ENCODE measurements at places on chromosomes 4 and X.

DNA sequence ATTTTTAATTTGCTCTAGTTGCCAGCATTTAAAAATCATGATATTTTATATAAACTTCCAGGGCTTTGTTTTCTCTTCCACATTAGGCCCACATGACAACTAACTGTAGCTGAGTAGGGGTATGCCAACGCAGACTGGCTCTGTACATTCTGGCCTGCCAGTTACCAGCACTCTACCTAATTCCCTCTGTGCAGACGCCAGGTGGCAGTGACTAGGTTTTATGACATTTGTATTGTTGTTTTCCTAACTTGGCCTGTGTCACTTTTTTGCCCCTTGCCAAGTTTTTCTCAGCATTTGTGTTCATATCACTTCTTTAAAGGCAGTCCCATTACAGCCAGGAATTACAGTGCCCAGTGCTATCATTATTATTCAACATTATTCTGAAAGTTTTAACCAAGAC lies 347.5 kb downstream of the NKX6-1 start:
- DNase-seq: no peak

DNA sequence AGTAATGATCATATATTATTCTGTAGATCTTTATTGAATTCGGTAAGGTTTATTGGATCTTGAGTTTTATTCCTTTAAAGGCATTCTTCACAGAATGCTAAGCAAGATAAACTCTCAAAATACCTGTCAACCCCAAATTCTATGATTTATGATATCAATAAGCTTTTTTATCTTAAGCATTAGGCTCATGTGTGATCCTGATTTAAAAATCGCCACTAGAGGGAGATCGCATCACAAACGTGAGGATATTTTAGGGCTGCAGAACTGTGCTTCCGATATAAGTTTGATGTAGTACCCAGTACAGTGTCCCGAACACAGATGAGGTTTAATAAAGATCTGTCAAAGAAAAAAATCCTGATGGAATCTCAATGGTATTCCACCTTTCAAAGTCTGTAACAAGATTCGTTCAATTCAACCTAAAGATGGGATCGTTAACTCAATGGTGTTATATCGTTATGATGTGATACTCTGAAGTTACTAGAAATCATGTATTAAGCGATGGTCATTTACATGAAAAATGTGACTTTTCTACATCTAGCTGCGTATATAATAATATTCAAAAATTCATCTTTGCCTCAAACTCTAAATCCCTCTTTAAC lies 169.0 kb downstream of the CORIN start:
- DNase-seq: no peak

- no peak for DNase-seq
These were observed 74.7 kb downstream of the PAQR3 start for GRCh38 chr4:78864405-78865024.

DNA sequence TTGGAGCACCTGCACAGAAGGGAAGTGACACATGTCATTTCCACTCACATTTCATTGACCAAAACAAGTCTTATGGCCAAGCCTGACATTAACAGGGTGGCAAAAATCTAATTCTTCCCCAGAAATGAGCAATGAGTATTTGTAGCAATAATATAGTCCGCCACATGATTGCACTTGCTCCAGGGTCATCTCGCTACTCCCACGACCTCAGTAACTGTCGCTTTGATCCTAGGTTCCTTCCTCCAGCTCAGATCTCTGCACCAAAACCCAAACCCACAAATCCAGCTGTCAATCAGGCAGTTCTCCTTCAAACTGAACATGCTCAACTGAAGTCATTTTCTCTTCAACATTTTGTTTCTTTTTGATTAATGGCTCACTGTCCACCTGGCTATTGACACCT lies 25.2 kb upstream of the PTTG2 start:
- no peak for DNase-seq

- no peak for DNase-seq
These were observed 49.5 kb upstream of the LNX1 start for GRCh38 chr4:53640576-53641453.

- DNase-seq: no peak
These were observed 670 bp downstream of the PAPSS1 start for GRCh38 chr4:107719207-107719921.

GRCh38 chr4:42482516-42483327 lies 85.4 kb downstream of the SHISA3 start:
- no peak for DNase-seq

DNA sequence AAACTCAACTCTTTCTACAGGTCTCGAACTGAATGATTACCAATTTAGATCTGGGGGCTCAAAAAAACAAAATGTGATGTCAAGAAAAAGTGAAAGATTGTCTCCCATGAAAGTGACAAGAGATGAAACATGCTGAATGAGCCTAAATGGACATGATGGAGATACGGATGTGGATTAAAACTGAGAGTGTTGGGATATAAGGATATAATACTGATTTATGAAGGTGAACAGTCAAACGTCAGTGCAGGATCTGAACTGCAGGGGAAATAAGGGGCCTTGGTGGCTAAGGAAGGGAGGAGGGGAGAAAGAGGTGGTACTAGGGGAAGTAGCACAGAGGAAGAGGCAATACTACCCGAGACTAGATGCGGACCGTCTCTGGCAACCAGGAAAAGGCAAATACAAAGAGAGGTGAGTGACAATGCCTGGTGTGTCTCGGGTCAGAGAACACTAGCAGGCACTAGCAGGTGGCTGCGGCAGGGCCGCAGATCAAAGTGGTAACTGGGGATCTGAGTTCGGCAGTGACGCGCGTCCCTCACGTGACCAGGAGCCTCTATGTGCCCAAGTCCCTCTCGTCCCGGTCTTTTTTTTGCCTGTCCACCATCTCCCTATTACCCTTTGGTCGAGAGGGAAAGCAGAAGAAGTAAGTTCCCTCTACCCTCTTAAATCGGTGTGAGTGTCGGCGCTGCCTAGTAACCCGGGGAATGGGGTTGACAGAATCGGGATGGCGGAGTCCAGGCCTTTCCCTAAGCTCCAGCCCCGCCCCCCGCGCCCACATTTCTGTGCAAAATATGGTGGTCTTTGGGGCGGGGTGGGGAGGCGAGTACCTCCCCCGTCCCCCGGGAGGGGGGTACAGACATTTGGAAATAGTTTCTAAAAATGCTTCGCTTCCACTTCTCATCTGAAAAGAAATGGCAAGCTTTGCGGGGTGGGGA lies at the start of gene TCEAL1:
TSS of gene TCEAL1 (plus strand) at position 590 of the 932 bp plus-strand sequence. CDS start 942 bp downstream, outside the sequence.
- no peak for DNase-seq

DNA sequence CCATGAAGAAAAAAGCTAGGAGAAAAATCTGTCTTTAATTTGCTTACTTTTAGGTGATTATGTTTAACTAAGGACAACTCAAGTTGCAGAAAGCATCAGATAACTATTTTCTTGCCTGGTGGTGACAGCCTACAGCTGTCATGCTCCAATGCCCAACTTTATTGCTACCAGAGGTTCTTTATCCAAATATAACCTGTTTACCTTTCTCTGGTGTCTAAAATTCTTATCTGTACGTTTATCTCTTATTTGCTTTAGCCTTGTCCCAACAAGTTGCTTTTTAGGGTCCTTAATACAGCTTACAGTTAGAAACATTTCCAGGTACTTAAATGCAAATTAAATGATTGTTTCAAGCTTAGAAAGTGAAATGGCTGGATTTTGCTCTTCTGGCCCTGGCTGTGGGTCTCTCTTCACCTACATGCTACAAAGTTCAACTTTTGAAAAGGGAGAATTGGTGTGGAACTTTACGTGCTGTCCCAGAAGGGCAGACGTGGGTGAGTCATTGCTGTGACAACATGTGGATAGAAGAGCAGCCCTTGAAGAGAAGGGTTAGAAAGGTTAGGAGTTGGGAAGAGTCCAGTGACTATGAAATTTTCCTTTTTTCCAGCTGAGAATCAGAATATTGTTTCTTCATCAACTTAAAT lies 60.7 kb downstream of the HPGD start:
- DNase-seq: no peak

- DNase-seq: no peak
These were observed 68.2 kb downstream of the SORCS2 start for GRCh38 chr4:7260569-7260968.

- DNase-seq: no peak
These were observed 121.1 kb upstream of the ATP6AP2 start for GRCh38 chrX:40459571-40460158.

DNA sequence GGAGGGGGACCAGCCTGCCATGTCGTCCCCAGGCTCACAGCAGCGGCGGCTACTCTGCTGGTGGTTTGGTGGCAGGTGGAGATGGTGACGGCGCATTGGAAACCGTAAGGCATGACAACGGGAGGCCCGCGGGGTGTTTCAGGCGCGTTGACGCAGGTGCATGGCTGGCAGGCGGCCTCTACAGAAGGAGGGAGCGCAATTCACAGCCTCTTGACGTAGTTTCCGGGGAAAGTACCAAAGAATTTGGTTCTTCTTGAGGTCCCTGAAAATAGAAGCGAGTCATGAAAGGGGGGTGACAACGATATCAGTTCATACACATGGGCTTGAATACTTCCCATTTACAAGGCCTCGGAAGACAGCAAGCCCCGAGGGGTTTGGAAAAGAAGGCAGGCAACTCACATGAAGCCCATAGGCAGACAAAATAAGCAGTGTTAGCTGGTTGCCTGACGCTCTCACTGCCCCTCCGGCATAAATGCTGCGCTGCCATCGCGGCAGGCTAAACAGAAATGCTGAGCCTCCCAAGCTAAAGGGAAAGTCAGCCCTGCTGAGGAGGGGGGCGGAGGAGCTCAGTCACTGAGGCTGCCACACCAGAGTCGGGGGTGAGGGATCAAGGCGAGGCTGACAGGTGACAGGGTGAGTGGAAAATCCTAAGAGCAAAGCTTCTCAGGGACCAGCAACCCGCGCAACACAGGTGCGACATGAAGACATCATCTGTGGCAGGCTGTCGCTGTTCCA lies 52.3 kb upstream of the PDLIM3 start:
- DNase-seq: no peak

DNA sequence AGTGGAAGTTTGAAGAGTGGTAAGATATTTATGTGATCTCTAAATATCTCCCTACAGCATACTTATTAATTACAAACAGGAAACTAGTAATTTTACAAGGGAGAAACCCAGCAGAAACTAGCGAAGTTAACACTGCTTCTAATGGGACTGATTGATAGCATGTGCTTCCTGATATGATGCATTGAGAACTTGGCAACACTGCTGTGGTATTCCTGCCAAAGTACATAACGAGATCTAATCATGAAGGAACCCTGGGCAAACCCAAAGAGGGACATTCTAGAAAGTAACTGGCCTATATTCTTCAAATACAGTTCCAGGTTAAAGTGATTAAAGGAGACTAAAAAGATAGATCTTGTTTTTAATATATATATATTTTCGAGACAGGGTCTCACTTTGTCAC lies 4.6 kb upstream of the GPR34 start:
- no peak for DNase-seq

DNA sequence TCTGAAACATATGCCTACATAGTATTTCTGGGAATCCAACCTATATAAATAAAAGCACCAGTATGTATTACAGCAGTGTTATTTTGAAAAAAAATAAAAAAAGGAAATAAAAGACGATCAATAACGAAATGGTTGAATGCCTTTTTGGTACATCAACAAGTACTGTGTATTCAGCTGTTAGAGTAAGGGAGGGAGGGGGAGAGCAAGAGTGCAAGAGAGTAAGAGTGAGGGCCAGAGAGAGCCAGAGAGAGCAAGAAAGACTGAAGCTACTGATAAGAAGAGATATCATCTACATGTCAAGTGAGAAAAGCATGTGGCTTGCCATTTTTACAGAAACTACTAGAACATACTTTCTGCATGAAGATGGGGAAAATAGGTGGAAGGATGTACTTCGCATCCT lies 1.8 kb downstream of the SPIN4 start:
- DNase-seq: no peak

DNA sequence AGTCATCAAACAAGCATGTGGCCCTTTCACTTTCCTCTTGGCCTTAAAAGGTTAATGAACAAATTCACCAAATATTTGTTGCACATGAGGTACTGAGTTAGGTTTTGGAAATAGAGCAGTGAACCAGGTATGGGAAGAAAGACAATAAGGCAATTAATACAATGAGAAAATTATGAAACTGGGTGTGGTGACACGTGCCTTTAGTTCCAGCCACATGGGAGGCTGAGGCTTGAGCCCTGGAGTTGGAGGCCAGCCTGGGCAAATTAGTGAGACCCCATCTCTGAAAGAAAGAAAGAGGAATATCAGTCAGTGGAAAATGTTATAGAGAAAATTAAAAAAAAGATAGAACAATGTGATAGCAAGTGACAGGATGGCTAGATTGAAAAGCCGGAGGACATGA lies 8.1 kb downstream of the PHEX start:
- DNase-seq: no peak

DNA sequence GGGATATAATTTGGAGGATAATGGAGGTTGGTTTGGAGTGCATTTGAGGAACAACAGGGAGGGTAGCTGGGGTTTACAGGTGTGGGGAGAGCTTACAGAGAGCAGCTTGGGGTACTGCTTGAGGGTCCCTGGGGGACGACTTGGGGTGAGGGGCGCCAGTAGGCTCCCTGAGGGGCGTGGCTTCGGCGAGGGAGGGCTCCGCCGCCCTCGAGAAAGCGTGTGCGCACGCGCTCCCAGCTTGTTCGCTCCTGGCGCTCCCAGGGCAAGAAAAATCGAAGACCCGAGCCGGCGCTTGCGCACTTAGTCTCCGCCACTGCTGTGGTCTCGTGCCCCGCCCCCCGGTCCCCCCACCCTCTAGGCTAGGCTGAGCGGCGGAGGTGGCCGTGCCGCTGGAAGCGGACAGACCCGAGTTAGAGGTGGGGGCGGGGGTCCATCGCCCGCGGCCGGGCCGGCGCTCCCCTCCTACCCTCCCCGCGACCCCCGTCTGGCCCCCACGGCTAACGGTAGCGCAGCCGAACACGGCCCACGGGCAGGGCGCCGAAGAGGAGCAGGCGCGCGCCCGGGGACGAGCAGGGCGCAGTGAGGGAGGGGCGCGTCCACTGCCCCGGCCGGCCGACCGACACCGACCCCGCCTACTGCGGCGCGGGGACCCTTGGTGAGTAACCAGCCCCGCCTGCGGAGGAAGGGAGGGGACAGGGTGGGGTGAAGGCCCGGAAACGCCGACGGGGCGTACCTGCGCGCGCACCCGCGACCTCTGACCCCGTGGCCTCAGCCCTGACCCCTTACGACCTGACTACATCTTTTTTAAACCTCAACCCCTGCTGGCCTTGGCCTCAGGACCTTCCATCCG lies 5.4 kb upstream of the CCDC120 start:
- DNase-seq: no peak

DNA sequence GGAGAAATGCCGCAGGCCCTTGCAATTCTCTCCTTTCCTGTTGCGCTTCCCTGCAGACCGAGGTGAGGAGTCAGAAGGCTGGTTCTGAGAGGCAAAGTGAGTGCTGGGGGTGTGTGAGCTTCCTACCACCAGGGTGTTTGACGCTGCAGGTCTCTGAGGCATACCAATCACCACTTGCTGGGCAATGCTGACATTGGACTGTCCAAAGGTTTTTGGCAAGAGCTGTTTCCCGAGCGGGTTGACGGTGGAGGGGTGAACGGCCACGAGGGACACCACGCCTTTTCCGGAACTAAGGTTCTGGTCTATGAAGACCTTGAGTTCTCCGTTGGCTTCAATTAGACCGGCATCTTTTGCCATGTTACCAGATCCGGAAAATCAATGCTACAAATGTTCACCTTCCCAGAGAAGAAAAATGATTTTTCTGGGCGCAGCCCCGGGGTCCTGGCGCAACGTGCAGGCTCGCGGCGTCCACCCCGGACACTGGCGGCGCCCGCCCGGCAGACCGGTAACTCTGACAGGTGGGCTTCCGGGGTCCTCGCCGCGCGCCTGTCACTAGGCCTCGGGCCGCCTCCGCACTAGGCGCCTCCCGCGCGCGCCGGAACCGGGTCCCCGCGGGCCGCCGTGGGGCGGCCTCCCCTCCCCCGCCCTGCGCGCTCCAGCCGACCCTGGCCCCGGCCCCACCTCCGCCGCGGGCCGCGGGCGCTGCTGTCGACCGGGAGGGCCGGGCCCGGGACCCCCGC lies 44.9 kb upstream of the FAM47C start:
- no peak for DNase-seq

- DNase-seq: peak; percentile 33
These were observed 74.0 kb upstream of the BCOR start for GRCh38 chrX:40171513-40172400.
